ENCODE measurements at places on chromosomes 3 and 15.

GRCh38 chr3:33139996-33140395 is 26.2 kb downstream of the CRTAP start:
- no peak for DNase-seq

GRCh38 chr15:83871808-83872559 is 218.1 kb downstream of the ADAMTSL3 start:
- no peak for DNase-seq

DNA sequence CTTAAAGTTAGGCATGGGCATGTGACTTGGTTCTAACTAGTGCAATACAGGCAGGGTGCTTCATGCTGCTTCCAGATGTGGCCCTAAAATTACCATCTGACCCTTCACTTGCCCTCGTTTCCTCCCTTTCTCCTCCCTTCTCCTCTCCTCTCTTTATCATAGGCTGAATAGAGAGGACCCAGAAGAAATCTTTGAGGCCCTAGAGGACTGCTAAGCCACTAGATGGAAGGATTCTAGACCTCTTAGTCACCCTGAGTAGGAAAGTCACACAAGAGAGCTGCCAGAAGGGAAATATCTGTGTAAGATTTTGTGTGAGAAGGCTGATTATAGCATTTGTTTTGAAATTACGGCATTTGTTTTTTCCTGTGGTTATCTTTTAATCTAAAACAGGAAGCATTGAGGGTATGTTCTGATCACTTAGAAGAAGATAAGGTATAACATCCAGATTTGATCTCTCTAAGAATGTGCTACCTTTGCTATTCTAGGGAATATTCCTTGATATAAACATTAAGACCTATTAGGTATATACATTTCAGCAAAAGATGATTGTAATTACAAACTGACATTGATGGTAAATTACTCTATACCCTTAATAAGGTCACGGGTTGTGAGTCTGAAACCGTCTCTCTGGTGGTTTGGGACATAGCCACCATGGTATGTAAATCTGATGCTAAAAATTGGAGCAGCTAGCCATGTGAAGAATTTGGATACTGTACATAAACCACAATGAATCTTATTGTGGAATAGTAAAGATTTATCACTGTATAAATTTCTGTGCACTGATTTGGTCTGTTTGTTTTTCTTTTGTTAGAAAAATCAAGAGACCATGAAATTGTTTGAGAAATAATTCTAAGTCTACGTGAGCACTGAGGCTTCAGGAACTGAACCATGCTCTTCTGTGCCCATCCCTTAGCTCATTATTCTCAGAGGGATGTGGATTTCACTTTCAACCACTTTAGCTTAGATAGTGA is 84.1 kb downstream of the TP63 start:
- DNase-seq, result no peak

DNA sequence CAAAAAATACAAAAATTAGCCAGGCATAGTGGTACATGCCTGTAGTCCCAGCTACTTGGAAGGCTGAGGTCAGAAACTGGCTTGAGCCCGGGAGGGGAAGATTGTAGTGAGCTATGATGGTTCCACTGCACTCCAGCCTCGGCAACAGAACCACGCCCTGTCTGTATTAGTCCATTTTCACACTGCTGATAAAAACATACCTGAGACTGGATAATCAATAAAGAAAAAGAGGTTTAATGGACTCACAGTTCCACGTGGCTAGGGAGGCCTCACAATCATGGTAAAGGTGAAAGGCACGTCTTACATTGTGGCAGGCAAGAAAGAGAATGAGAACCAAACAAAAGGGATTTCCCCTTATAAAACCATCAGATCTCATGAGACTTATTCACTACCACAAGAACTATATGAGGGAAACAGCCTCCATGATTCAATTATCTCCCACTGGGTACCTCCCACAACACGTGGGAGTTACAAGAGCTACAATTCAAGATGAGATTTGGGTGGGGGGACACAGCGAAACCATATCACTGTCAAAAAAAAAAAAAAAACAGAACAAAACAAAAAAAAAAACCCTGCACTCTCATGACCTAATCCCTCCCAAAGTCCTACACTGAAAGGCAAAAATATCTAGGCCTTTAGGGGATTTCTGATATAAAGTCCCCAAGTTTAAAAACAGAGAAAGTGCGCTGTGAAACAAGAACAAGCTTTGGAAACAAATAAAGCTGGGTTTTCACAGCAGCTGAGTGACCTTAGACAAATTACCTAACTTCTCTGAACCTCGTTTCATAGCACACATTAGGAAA is 224.7 kb downstream of the IGSF11 start:
- DNase-seq, result no peak

GRCh38 chr3:166917437-166917836 is 462.7 kb downstream of the ZBBX start:
- DNase-seq, result no peak
